ENCODE measurements at places on chromosomes 5 and 9.
A peak's percentile ranks its signal among the peaks of the same experiment; 100 is the strongest.

GRCh38 chr9:132409828-132410528 is at the start of gene CFAP77:
Gene CFAP77, plus strand, starts transcription at chr9:132410211. Its CDS starts 61 bp downstream, at chr9:132410272.
- DNase-seq = peak; percentile 70

GRCh38 chr9:2319421-2319820 is 302.2 kb upstream of the VLDLR start:
- DNase-seq = peak; percentile 20

DNA sequence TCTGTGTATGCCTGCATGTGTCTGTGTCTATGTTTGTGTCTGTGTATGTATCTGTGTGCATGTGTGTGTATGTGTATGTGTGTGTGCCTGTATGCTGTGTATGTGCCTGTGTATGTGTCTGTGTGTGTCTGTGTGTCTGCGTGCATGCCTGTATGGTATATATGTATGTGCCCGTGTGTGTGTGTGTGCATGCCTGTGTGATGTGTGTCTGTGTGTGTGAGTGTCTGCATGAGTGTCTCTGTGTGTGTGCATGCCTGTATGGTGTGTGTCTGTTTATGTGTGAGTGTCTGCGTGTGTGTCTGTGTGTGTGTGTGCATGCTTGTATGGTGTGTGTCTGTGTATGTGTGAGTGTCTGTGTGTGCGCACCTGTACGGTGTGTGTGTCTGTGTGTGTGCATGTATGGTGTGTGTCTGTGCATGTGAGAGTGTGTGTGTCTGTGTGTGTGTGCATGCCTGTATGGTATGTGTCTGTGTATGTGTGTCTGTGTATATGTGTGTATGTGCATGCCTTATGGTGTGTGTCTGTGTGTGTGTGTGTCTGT is 137.1 kb upstream of the IRX2 start:
- DNase-seq = no peak

DNA sequence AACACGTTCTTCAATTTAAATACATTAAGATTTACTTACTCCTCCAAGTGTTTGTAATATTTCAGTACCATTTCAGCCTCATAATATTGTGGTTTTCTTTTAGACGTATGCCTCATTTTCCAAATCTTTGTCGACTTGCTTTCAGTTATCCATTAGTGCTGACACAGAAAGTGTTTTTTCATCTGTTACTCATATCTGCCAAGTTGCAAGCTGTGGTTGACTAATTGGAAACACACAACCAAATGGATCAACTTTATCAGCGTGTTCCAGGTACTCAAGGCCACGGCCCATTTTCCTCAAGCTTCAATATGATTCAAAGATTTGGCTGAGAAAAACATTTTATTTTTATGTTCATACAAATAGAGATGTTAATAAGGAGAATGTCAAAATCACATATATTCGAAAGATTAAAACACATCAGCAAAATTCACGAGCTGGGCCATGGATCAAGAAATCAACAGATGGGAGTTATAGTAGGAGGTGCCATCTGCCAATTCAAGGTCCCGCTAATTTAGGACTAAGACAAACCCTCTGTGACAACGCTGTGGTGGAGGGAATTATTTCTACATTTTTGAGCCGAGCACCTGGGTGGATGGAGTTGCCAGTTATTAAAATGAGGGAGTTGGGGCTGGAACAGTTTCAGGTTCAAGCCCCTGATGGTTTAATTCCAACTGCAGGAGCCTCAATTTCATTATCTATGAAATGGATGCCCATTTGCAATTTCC is 27.2 kb upstream of the CCNJL start:
- DNase-seq = no peak

Data from ELR (cell line).